ENCODE measurements at places on chromosomes 1 and 21. TPM values are rescaled to one million over a fixed set of nuclear protein-coding genes. Genes with fewer than 3 reads are reported as not detected.

The TNFRSF1B gene
- total RNA-seq: 90.9 TPM

The AMY1B gene
- not detected for total RNA-seq

The SEC16B gene
- 4.8 TPM for total RNA-seq

DNA sequence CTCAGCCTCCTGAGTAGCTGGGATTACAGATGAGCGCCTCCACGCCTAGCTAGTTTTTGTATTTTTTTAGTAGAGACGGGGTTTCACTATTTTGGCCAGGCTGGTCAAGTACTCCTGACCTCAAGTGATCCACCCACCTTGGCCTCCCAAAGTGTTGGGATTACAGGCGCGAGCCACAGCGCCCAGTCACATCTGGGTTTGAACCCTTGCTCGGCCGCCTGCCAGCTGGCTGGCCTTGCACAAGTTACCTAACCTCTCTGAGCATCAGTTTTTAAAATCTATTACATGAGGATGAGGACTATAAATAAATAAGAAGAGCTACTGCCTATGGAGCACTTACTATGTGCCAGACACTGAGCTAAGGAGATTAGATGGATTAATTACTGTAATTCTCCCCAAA lies 17.7 kb upstream of the PADI2 start:
- no peak for DNase-seq

- no peak for DNase-seq
These were observed 130.8 kb downstream of the PGBD5 start for GRCh38 chr1:230295367-230295766.

GRCh38 chr1:115255154-115255553 lies 82.9 kb downstream of the NGF start:
- no peak for DNase-seq

All from sciatic nerve (tissue), 2 donors.